ENCODE measurements at places on chromosomes 5 and 9.

DNA sequence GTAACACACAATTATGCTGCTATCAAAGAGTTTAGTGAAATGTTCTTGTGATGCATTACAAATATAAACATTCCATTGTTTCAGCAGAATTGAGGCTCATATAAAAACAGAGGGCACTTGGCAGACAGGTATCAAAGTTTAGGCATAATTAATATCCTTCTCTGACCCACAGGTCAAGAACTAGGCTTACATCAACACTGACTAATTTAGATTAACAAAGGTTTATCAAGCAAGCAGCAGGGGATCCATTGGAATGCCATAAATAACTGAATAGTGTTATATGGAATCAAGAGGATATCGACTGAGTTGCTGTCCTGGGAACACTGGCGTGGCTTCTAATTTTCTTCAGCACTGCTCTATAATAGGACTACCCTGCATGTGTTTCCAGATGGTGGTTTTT, 414.5 kb upstream of the ARRDC3 start:
- DNase-seq = no peak

- DNase-seq = no peak
Measured at GRCh38 chr9:83061990-83062650, 822 bp downstream of the RASEF start.

DNA sequence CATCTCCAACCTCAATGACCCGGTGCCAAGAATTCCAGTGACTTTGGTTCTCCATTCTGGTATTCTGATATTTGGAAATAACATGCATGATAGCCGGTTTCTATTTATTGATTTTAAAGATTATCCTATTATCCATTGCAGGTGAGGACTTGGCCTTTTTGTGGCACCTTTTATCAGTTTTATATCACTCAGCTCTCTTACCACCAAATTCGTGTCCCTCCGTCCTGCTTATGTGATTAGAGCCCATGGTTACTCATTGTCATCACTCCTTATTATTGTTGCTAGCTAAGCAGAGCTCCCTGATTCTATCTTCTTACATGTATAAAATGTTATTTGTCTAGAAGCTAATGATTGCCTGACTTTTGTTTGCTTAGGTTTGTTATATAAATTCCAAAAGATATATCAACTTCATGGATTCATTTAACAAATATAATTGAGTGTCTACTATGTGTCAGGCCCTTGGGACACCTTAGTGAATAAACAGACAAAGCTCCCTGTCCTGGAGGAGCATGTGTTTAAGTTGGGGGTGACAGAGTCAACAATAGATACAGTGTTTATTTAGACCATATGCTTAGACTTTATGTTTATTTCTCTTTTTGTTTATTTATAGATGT, 138.2 kb downstream of the ADAMTS16 start:
- no peak for DNase-seq

DNA sequence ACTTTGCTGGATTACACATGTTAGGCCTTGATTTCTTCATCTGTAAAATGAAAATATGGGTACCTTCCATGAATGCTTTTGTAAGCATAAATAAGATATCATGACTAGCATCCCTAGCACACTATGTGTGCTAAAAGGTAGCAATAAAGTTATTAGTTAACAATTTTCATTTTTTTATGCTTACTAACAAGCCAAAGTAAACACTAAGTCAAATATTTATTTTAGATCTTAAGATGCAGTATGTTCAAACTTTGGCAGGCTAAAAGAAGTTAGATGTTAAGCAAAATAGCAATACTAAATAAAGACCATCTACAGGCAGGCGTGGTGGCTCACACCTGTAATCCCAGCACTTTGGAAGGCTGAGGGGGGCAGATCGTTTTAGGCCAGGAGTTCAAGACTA, 169.1 kb downstream of the BNC2 start:
- no peak for DNase-seq

DNA sequence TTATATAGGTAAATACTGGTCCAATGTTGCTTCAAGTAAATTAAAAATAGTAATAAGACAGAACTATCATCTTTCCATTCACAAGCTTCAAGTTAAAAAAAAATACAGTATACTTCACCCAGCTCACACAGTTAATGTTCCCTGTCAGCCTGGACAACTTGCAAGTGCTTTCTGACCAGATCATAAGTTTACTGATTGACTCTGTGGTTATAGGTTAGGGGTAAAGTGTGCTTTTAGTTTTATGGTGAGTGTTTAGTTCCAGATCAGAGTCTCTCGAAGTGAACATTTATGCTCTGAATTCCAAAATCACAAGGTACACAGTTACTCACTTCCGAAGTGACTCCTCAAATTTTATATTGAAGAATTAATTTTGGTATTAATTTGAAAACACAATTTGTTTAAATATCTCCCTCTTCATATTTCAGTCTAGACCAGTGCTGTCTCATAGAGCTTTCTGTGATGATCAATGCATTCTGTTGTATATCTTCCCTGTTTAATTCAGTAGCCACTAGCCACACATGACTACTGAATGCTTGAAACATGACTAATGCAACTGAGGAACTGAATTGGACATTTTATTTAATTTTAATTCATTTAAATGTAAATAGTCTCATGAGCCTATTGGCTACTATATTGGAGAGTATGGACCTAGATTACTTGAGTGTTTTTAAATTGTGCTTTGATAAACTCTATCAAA, 90.7 kb downstream of the MEF2C start:
- no peak for DNase-seq

DNA sequence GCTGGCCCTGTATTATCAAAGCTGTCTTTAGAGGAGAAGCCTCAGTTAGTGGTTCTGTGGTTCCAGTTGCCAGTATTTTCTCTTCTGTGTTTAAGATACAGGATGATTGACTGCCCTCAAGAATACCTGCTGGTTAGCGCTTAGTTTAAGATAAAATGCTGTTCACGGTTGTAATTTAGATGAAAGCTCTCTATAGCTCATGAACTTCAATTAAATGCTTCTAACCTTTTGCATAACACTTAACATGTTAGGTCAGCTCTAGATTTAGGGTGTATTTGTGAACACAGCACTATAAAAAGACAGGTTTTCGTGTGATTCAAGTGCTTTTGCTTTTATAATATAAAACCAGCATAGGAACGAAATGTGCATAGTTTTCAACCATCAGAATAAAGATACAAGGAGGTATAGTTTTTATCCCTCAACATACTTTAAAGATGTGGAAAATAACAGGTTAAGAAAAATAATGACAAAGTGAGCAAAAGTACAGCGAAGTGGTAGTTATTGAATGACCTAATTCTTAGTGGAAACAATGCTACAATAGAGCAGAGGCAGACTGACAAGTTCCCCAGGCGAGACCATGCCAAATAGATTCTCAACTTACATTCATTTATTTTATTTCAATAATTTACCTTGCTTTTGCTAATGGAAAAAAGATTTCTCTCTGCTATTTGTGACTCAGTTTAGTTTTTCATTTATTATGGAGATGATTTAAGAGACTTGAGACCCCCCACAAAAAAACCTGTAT, 602.6 kb upstream of the DMAC1 start:
- DNase-seq = no peak

GRCh38 chr5:93909356-93909755, 168.0 kb upstream of the POU5F2 start:
- DNase-seq = no peak

GRCh38 chr5:31133488-31133887, 60.0 kb upstream of the CDH6 start:
- DNase-seq = no peak

DNA sequence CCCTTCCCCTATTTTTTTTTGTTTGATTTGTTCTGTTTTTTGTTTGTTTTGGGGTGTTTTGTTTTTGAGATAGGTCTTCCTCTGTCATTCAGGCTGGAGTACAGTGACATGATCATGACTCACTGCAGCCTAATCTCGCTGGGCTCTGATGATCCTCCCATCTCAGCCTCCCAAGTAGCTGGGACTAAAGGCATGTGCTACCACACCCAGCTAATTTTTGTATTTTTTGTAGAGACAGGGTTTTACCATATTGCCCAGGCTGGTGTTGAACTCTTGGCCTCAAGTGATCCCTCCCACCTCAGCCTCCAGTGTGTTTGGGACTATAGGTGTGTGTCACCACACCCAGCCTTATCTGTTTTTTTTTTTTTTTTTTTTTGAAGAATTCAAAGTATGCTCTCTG, 605.4 kb downstream of the DNAH5 start:
- no peak for DNase-seq

- no peak for DNase-seq
Measured at GRCh38 chr9:1008216-1008615, 31.8 kb downstream of the DMRT3 start.

DNA sequence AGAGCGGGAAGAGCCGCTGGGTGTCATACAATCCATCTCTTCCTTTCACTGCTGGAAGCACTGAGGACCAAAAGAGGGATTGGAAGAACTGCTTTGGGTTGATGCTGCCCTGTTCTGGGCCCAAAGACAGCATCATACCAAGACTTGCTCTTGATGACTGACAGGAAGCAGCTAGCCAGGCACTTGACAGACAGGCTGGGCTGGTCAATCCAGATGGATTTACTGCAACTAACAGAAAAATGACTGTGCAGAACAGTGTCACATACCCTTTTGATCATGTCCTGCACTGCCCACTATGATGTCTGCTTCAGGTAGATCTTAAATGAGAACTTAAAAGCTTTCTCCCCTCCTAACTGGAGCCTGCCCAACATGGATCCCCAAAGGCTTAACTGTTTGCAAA, 157.6 kb downstream of the CRB2 start:
- DNase-seq = no peak

DNA sequence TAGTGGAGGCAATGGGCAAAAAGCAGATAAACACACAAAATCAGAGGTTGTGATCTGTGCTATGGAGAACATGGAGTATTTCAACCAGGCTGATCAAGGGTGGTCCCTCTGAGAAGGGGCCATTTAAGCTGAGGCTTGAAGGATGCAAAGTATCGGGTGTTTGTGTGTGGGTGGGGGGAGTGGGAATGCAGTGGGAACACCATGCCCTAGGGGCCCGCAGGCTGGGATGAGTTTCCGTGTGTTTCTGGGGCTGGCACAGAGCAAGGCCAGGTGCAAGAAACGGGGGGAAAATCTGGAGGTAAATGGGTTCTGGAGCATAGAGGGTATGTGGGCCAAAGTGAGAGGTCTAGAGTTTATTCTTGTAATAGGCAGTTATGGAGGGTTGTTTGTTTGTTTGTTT, 13.8 kb upstream of the LARP1 start:
- DNase-seq = no peak

DNA sequence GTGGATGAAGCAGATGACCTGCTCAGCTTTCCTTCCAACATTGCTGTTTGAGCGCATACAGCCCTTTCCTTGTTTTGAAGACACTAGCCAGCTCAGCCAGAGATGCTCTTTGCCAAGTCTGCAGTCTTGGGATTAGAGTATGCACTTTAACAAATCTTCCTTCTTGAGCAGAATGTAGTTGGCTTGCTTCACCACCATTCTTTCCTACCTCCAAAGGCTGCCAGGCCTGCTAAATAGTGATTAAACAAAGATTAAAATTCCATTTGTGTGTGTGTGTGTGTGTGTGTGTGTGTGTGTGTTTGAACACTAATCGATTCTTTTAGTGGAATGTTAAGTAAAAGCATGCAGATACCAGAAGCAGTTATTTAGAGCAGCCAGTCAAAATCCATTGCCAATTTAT, 97.6 kb downstream of the GALNT10 start:
- no peak for DNase-seq
